ENCODE measurements at places on chromosomes 2 and 18.

DNA sequence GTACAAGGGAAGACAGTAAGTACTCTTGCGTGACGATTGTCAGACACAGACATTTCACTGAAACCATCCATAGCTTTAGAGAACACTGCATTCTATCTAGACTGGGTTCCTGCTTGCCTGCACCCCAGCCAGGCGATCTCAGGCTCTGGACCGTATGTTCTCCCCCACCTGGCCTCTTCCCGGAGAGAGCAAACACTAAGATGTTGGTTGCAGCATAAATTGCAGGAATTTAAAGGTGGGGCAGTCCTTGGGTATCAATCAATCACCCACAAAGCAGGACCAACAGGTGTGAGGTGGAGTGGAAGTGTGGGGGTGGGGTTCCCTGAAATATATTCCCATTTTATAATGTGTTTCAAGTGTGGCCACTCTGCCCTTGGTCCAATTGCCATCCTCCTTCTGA, 103.6 kb upstream of the TGFA start:
- DNase-seq = no peak

DNA sequence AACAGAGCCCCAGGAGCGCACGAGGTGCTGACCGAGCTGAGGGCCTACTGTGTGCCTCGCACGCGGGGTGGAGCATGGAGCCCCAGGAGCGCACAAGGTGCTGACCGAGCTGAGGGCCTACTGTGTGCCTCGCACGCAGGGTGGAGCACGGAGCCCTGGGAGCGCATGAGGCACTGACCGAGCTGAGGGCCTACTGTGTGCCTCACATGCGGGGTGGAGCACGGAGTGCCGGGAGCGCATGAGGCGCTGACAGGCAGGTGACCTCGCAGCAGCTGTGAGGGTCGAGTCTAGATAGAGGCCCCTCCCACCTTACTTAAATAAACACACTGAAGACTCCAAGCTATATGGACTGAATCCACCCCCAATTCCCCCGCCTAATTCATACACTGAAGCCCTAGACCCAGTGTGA, 60.3 kb downstream of the EIPR1 start:
- no peak for DNase-seq

- DNase-seq = no peak
These were observed 22.5 kb upstream of the POLE4 start for GRCh38 chr2:74935975-74936391.

GRCh38 chr2:128405981-128406613, 87.4 kb upstream of the HS6ST1 start:
- DNase-seq = no peak

DNA sequence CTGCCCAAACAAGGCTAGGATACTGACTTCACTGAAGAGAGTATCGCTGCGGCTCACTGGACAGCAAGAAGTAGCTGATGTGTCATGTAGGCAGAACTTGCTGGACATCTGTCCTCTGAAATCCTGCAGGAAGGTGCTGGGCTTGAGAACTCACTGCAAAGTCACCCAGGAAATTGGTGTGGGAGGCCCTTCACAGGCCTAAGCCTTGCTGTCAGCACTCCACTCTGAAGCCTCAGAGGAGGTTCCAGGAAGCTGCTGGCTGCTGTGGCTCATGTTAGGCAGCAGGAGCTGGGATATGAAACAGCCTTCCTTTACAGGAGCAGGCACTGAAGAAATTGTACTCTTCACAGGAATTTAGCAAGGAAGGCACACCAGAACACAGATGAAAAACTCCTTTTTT, 88.3 kb upstream of the CCDC68 start:
- no peak for DNase-seq

DNA sequence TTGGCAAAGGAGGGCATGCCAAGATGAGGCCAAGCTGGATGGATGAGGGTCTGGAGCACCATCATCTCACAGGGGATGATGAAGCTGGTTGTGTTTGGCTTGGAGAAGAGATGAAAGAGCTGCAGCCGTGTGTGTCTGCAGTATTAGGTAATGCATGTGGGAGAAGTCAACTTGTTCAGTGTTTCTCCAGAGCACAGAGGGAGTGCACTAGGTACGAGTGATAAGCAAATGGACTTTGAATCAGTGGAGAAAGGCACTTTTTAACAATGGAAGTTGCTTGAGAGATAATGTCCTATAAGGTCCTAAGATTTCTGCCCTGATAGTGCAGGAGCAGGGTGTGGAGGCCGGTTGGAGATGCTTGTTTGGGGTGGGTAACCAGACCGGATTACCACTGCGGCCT, 36.0 kb downstream of the SLC14A2 start:
- no peak for DNase-seq
